ENCODE measurements at places on chromosomes 5 and 9. TPM values are rescaled to one million over a fixed set of nuclear protein-coding genes. Genes with fewer than 3 reads are reported as not detected.

DNA sequence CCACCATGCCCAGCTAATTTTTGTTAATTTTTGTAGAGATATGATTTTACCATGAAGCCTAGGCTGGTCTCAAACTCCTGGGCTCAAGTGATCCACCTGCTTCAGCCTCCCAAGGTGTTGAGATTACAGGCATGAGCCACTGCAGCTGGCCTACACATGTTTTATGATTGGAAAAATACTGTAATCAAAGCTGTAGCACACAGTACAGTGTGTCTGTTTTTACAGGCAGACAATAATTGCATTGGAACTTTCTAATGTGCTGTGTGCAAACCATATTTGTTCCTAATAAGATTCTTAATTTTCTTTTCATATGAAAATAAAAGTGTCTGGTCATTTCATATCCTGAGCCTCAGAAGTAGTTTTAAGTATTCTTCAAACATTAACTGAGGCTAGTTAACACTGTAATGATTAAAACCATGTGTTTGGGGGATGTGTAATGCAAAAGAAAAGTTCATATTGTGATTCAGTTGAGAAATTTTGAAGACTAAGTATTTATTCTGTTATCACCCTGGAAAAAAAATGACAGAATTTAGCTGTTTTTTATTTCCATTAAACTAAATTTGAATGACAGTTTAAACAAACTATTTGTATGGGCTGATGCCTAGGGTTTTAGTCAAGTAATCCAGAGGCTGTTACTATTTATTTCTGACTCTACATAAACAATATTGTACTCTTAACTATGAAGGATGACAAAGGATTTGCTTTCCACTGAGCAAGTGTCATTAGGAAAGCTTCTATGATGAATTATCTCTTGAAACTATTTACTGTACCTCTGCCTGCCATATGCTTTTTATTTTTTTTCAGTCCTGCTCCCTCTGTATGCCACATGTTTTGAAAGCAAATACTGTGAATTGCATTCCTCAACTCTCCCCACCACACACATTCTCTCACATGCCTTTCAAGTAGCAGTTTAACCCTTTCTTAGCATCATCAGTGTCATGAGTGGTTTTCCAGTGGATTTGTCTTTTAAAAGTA is 111.5 kb downstream of the MTREX start:
- DNase-seq: peak; percentile 63

SLC38A9 gene
- total RNA-seq: 16.0 TPM

GRCh38 chr9:133694686-133695085 is 43.5 kb downstream of the SARDH start:
- no peak for DNase-seq

GRCh38 chr5:28862137-28862859 is 1823.9 kb upstream of the CDH9 start:
- DNase-seq: no peak

ADRB2 gene
- 3.7 TPM for total RNA-seq
